ENCODE measurements at places on chromosomes 7 and 10.

- DNase-seq = no peak
These were observed 535.6 kb upstream of the KCND2 start for GRCh38 chr7:119737390-119737789.

GRCh38 chr7:48416327-48416908 is 245.2 kb downstream of the ABCA13 start:
- DNase-seq = no peak

- no peak for DNase-seq
These were observed 235.1 kb downstream of the FOXP2 start for GRCh38 chr7:114649689-114650088.

- peak; percentile 73 for DNase-seq
These were observed at the start of gene IMPDH1 for GRCh38 chr7:128409596-128410450. Gene IMPDH1, minus strand, starts transcription at chr7:128409982. Its CDS starts 81 bp downstream, at chr7:128409901.

- DNase-seq = no peak
These were observed 415.1 kb upstream of the FZD8 start for GRCh38 chr10:36057180-36057579.

GRCh38 chr7:101172854-101173751 is 7.0 kb downstream of the NAT16 start:
- DNase-seq = no peak

DNA sequence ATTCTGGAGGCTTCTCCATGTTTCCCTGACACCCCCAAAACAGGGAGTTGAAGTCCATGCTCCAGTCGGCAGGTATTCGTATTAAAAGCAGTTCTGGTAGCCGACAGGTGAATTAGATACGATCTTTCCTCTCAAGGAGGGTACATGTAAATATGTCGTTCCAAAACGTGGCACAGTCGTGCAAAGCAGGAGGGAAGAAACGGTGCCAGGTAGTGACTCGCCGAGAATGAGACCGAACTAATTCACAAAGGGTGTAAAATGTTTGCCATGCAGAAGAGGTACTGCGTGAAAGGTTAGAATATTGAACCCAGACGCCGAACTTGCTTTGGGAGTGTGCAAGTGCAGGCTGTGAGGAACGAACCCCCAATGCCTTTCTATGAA is 483 bp downstream of the EDRF1 start:
- no peak for DNase-seq

DNA sequence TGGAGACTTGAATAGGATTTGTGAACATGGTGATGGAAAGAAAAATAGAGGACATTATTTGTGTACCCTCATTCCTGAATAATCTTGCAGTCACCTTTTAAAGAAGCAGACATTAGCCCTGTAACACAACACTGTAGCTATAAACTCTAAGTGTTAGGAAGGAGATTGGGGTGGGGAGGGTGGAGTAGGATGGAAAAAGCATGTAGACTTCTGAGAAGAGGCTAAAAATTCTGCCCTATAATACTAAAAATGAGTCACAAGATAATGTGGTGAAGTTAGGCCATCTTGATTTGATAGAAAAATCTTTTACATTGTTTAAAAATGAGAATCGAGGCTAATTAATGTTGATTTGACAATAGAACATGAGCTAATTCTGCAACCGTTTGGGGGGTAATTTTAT is 128.8 kb downstream of the LCOR start:
- no peak for DNase-seq

DNA sequence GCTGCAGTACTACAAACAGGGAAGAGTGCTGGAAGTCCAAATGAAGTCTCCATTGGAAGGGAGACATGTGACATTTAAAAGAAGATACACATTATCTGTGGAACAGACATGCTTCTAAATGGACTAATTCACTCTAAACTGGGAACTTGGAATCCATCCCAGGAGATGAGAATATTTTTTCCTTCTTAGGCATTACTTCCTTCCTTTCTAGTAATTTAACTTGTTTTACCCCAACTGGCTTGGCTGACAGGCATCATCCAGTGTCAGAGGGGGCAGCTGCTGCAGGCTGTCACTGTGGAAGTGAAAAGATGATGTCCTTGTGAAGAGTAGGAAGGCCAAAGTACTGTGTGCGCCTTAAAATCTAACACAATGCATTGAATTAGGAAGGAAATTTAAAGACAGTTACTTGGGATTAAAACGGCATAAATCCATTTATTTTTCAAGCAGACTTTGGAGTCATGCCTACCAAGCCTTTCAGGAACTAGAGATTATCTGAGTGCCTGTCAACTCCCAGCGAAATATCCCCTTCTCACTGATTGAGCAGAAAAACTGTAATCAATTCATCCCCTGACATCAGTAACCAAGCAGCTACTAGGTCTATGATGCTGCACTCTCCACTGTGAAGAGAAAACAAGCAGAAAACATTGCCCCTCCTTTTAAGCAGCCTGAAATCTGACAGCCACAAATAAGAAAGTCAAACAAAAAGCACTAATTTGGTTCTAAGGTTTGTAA is 161.2 kb downstream of the DGKI start:
- DNase-seq = no peak

GRCh38 chr7:3005257-3005656 is 38.4 kb downstream of the CARD11 start:
- no peak for DNase-seq

DNA sequence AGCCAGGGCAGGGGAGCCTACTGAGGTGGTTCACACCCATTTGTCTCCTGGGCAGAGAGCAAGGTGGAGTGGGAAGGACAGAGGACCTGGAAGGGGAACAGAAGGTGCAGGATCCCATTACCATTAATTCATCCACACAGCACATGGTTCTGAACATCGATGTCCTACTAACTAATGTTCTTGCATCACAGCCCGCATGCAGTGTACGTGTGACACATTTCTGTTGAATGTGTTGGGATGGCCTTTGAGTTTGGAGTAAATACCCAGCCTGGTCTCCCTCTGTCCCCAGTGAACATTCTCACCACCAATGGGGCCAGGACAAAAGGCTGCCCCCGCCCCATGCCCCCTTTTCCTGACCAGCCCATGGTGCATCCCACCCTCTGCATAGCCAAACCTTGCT is 46.3 kb downstream of the FAM241B start:
- DNase-seq = no peak

DNA sequence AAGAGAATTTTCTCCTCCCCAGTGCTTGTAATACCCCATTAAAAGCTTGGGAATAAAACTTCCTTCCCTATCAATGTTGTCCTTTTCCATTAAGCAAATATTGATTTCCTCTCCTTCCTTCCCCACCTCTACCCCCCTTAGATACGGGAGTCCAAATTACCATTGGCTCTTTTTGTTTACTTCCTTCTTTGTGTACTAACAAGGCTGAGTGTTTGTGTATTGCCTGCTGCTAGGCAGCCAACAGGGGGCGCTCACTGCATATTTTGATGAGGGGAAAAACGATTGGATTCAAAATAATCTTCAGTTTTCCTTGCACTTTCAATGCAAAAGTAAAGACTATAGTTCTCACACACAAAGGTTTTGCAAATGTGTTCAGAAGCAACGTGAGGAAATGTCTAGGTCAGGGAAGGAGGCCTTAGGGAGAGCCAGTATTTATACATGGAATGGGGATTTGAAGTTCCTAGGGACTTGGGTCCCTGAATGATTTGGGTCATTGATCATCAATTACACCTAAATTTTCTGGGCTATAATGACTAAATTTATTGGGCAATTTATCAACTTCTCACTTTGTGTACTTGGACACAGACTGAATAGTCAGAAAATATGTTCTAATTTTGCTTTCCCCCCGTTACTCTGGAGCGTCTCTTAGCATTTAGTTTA is 23.6 kb upstream of the VPS41 start:
- peak; percentile 13 for DNase-seq

GRCh38 chr7:70856901-70857630 is 274.9 kb upstream of the GALNT17 start:
- DNase-seq = peak; percentile 50

DNA sequence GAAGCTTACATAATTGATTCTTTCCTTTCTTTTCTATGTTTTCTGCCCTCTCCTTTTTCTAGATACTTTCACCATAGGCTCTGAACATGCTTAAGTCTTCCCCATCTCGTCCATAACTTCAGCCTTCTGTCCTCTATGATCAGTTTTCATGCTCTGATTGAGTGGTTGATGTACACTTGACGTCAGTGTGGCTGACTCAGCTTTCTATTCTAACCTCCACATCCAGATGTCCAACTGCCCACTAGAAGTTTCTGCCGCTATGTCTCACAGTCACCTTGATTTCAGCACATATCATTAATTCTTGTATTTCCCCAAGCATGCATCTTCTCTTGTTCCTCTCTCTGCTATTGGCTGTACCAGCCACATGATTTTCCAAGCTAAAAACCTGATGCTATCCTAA is 15.0 kb downstream of the CDK14 start:
- no peak for DNase-seq

DNA sequence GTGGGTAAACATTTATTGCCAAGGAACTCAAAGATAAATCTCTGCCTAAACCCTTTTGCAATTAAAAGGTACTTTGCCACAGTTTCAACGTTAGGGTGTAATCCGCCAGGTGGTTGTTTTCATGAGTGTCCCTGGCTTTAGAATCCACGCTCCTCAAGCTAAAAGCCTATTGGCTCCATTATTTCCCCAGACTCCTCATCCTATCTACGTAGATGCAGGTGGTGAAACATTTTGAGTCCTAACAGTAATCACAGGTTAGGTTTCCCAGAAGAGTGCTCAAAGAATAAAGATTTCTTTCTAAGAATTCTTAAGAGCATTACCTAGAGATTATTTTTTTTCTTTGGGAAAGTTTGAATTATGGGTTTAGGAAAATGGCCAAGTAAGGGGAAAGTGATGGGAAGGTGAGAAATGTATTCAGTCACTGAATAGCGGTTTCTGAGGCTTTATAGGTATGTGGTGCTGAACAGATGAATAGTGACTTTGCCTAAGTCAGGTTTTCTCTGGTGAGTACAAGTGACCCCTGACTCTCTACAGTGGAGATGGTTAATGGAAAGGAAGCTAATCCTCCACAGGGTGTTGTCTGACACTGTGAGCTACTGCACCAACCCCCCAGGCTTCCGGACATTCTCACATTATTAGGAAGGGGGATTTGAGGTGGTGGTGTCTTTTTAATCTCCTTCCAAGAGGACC is 60.2 kb downstream of the NRP1 start:
- DNase-seq = no peak

DNA sequence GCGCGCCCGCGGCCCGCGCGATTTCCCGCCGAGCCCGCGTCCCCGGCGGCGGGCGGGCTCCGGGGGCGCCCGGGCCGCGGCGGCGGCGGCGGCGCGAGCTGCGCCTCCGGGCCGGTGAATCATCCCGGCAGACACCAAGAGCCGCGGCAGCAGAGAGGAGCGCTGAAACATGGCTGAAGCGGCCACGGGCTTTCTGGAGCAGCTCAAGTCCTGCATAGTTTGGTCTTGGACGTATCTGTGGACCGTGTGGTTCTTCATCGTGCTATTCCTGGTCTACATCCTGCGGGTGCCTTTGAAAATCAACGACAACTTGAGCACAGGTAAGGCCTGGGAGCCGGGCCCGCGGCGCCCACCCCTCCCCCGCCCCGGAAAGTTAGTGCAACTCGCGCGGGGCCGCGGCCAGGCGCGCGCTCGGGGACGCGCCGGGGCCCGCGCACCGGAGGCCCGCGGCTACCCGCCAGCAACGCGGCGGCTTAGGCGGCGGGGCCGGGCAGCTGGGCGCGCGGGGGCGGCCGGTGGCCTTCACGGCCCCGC is at the start of gene ST7:
Gene ST7 (plus strand): TSS at position 130 of the 534 bp plus-strand sequence. CDS start 40 bp downstream, at position 170.
- DNase-seq = peak; percentile 42

DNA sequence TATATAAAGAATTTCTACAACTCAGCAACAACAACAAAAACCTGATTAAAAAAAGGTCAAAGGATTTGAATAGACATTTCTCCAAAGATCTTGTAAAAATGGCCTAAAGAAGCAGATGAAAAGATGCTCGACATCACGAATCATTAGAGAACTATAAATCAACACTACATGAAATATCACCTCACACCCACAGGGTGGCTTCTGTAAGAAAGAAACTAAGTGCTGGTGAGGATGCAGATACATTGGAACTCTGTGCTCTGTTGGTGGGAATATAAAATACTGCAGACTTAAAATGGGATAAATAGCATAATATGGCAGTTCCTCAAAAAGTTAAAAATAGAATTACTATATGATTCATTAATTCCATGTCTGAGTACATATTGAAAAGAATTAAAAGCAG is 38.3 kb upstream of the CDCA7L start:
- no peak for DNase-seq

- DNase-seq = no peak
These were observed 29.9 kb downstream of the PPP1R3C start for GRCh38 chr10:91602868-91603568.
